ENCODE measurements at places on chromosomes 3 and 15.

DNA sequence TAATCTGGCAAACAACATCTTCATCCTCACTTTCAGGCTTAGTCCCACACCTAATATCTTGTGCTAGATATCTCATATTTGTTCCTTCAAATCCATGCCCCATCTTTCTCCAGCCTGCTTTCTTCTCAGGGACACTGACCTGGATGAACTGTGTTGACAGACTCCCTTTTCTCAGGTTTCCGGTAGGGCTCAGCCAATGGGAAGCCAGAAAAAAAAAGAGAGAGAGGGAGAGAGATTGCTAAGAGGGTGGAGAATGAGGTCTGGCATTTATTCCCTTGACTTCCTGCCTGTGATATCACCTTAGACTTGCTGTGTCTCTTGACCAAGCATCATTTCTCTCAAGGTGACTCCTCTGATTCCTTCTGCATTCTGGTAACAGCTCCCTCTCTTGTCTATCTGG lies 145.6 kb upstream of the ABI3BP start:
- no peak for DNase-seq

DNA sequence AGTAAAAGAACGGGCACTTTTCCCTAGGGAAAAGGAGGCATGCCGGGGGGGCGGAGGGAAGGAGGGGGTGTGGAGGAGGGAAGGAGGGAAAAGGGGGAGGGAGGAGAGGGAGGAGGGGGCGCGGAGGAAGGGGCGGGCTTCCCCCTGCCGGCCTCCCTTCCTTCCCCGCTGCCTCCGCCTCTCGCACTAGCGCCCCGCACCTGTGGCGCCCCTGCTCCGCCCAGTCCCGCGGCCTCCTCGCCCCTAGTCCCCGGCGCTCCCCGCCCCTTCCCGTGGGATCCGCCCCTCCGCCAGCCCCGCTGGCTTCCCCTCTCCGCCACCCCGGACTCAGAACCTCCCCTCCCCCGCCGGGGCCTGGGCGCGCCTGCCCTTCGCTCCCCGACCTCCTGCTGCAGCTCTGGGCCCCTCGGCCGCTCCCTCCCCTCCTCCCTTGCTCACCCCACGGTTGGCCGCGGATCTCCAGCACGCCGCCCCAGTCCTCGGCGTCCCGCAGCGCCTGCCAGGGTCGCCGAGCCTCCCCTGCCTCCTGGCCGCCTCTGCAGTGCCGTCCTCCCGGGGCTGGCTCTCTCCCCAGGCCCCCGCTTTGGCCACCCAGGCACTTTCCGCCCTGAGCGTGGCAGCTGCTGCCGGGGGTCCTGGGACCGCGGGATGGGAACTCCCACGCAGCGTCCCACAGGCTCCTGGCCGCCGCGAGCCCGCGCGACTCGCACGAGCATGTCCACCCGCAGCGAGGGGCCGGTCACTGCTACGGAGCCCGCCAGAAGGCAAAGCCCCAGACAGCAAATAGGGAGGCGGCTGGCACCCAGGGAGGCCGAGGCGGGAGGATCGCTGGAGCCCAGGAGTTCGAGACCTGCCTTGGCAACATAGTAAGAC lies 147.4 kb downstream of the TJP1 start:
- DNase-seq = peak; percentile 53

DNA sequence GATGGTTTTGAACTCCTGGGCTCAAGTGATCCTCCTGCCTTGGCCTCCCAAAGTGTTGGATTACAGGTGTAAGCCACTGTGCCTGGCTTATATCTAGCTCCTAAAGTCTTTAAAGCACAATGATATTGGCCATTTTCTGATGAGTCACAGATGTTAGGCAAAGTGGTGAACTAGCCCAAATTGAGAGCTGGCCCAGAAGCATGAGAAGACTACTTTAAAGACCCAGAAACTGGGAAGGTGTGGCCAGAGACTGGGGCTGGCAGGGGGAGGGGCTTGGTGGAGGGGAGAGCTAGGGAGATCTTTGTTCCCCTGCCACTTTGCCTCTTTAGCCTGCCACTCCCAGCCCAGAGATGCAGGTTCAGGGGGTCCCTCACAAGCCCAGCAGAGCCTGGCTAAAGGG lies 21.6 kb downstream of the CHRNA3 start:
- no peak for DNase-seq

DNA sequence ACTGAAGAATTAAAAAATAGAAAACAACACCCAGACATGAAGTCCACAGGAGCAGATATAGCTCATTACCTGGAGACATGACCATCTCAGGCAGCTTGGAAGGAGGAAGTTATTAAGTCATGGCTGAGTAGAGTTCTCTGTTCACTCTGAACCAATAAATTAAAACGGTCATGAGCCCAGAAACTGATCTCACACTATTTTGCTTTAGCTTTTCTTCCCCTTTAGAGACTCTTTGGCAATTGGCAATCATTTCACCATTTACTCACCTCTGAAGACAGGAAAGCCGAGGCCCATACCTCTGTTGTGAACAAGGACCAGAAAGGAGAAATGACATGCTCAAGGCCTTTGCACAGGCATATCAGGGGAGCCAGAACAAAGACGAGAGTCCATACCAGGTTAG lies 26.6 kb downstream of the CLDN18 start:
- DNase-seq = no peak

DNA sequence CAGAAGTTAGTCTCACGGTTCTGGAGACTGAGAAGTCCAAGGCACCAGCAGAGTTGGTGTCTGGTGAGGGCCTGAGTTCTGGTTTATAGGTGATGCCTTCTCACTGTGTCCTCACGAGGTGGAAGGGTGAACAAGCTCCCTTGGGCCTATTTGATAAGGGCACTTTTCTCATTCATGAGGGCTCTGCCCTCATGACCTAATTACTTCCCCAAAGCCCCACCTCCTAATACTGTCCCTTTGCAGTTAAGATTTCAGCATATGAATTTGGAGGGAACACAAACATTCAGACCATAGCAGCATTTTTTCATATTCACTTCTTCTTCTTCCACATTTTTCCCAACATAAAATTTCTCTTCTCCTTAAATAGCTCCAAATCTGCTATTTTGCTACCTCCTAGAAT lies 41.5 kb downstream of the TMEM41A start:
- DNase-seq = no peak

DNA sequence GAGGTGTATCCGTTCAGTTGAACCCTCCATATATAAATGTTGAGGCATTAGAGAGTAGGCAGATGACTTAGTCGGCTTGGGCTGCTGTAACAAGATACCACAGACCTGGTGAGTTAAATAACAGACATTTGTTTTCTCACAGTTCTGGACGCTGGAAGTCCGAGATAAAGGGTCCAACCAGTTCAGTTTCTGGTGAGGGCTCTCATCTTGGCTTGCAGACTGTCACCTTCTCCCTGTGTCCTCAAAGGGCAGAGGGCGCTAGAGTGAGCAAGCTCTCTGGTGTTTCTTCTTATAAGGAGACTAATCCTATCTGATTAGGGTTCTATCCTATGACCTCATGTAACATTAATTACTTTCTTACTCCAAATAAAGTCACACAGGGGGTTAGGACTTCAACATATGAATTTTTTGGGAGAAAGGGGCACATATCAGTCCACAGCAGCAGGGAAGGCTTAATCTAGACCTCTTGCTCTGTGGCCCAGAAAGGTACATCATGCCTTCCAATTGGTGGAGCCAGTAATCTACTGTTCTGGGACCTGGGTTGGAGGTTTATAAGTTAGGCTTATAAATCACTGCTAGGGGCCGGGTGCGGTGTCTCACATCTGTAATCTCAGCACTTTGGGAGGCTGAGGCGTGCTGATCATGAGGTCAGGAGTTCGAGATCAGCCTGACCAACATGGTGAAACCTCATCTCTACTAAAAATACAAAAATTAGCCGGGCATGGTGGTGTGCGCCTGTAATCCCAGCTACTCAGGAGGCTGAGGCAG lies 26.3 kb upstream of the SLC28A2 start:
- DNase-seq = no peak

DNA sequence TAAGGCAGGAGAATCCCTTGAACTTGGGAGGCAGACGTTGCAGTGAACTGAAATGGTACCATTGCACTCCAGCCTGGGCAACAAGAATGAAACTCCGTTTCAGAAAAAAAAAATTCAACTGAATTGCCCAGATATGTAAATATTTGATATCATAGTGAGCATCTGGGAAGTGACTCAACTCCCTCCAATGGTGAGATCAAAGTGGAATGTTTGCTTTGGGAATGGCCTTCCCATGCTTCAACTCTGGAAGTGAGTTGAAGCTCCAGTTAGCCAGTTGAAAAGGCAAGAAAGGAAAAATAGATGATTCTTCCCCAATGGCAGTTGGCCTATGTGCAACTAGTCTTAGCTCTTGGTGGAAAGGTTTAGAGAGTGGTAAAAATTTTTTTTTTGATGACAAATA lies 131.6 kb upstream of the CMC1 start:
- no peak for DNase-seq

DNA sequence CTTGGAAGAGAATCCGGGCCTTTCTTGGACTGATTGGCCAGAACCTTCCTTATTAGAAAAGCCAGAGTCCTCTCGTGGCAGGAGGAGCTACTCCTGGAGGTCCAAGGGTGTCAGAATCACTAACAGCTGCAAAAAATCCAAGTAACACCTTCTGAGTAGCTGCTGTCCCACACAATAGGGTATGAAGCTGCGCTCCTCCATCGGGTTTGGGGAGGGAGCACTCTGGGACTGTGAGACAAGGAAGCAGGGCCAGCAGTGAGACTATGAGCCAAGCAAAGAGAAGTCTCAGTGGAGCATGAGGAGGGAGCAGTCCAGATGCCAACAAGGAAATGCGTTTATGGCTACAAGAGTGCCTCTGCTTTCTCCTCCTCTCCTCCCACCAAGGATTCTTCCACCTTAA lies 21.7 kb downstream of the SEMA3G start:
- DNase-seq = no peak

DNA sequence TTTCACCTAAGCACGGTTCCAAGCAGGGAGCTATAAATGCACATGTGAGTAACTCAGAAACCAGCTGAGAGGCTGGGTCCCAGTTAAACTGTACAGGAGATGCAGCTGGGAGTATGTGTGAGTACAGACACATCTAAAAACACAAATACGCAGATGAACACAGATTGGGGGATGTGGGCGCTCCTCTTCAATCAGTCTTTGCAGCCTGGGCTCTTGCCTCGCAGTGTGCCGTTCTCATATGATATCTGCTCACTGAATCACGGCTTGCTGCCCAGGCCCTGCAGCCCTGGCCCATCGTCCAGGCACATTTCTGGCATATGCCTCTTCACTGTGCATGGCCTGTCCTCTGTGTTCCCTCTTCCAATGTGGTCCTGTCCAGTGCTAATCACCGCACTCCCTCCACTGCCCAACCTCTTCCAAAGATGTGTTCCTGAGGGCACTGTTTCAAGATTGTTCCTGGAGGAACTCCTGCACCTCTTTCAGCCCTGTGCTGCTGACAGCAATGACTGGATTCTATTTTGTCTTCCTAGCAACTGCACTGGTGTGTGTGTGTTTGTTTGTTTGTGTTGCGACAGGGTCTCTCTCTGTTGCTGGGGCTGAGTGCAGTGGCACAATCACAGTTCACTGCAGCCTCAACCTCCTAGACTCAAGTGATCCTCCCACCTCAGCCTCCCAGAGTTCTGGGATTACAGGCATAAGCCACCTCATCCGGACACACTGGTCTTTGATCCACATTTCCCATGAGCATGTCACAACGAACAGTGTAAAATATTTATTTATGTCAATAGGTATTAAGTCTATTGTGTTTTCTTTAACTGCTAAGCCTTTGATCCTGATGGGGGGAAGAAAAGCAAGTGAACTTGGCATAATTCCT lies 17.0 kb downstream of the CA12 start:
- DNase-seq = no peak

Data from AG08395 (cell line).